ENCODE measurements at places on chromosomes 5 and 9.

DNA sequence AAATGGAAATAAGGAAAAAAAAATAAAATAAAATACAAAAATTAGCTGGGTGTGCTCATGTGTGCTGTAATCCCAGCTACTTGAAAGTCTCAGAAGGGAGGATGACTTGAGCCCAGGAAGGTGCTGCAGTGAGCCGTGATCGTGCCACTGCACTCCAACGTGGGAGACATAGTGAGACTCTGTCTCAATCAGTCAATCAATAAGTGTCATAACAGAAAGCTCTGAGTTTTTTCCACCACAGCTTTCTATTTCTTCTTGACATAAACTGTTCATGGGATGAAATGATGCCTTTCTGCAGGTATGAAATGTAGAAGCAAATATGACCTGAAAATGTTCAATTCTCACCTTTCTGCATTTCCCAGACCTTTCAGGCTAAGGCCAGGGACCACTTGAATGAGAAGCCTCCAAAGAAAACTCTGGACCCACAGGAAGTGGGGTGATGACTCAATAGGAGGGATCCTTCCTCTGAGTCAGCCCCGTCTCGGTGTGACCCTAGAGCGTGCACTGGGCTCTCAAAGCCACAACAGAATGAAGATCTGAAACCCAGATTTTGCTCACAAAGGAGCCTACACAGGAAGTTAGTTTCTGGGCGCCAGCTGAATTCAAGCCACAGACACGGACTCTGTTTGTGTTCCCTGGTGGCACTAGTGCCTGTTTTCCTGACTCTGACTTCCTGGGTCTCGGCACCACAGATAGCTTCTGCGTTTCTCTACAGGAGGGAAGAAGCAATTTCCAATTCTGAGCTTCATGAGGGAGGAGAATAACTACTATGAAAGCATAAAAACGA is 62.0 kb downstream of the ANKH start:
- DNase-seq: peak; percentile 63

DNA sequence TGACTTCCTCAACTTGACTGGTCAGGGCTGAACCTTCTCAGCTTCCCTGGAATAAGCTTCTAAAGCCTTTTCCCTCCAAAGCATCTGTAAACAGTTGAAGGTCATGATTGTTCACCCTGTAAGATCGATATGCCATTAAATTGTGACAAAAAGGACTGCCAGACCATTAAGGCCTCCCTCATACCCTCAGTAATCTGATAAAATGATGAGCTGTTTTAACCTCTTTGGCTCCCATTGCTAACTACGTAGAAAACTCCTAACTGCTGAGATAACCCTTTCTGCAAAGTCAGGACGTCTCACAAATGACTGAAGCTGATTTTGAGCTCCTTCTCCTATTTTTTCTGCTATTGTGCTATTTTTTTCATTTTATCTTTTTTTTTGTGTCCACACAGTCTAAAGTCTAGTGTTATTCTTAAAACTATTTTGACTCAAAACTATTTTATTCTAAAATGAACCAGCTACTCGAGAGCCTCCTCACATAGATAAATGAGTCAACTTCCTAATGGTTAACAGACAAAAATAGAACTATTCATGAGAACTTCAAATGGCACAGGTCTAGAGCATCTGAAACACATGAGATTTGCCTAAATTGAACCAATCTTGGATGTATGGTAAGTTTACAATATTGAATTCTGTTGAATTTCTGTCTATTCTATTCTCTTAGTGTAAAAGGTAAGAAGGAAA is 395.6 kb upstream of the TLE4 start:
- DNase-seq: no peak

DNA sequence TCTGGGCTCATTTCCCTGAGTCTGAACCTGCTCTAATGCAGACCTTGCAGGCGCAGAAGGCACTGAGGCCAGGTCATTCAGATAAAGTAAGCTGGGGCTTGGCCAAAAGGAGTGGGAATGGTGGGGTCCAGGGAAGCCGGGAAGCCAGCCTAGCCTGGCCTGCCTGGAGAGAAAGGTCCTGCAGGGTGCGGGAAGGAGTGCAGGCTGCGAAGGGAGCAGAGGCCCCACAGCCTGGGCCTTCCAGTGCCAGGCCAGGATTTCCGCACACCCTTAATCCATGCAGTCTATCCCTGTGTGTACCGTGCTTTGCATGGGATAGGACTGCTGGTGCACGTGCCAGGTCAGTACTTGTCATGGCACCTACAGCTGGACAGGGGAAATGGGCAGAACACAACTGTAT is 3.6 kb upstream of the STING1 start:
- no peak for DNase-seq

- no peak for DNase-seq
Observed at GRCh38 chr9:130191749-130192120, 19.5 kb downstream of the NCS1 start.

DNA sequence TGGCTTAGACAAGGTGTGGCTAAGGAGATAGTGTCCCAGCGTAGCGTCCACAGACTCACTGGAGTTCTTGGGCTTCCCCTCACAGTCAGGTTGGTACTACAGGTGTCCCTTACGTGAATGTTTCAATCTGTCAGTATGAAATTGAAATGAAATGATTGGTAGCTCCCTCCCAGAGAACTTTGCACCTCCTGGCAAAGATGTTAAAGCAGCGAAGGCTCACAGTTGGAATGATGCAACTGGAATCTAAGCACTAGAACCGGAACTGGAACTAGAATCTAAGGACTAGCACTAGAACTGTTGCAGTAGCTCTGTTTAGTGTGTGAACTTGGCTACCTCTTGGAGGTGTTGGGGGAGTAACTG is 1.1 kb downstream of the SLC31A1 start:
- no peak for DNase-seq

DNA sequence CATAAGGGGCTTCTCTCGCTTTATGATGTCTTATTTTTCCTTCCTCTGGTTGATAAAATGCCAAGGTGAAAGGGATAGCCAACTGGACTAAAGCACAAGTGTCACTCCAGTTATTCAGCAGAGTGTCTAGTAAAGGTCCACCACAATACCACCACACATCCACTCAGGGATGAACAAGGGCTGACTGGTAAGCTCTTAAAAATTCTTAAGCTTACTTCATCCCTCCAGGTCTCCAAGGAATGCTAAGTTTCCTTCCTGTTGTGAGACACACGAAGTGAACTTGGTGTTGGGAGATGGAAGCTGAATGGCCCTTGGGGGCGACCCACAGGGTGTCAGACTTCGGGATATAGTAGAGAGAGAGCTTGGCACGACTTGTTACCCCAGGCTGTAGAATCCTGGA is 3.2 kb upstream of the HMGCS1 start:
- DNase-seq: no peak

- DNase-seq: no peak
Observed at GRCh38 chr5:158277276-158277675, 418.3 kb upstream of the CLINT1 start.

- DNase-seq: no peak
Observed at GRCh38 chr5:175248416-175248905, 195.5 kb downstream of the DRD1 start.

DNA sequence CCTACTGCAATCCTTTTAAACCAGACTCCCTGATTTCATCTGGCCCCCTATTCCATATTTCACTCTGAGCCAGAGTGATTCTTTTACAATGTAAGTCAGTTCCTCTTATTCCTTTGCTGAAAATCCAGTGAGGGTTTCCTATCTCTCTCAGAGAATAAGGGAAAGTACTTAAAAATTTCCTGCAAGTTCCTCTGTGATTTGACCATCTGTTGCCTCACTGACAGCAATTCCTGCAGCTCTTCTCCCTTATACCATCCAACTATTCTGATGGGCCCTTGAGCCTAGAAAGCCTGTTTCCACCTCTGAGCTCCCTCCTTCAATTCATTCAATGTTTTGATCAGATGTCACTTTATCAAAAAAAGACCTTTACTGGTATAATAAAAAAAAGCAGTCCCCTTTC is 317.1 kb upstream of the CCNH start:
- DNase-seq: no peak

DNA sequence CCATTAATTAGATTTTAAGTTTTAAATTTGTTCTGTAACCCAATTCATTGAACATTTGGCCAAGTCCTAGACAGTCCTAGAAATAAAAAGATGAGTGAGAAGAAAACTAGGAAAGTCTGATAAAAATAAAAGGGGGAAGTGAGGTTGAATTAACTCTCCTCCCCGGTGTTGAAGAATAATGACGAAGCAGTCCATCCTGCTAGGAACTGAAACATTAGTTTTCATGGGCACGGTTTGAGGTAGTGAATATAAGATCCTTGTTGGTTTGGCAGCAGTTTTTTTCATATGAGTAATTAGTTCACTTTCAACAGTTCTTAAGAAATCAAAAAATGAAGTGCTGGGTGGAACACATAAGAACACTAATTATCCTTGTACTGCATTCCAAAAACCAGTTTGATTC is 103.1 kb downstream of the MTREX start:
- DNase-seq: no peak

- DNase-seq: no peak
Observed at GRCh38 chr5:44605926-44606325, 202.8 kb upstream of the MRPS30 start.

GRCh38 chr5:121872856-121873255 is 21.2 kb downstream of the FTMT start:
- no peak for DNase-seq

GRCh38 chr9:106796771-106797170 is 66.2 kb upstream of the ZNF462 start:
- DNase-seq: no peak

DNA sequence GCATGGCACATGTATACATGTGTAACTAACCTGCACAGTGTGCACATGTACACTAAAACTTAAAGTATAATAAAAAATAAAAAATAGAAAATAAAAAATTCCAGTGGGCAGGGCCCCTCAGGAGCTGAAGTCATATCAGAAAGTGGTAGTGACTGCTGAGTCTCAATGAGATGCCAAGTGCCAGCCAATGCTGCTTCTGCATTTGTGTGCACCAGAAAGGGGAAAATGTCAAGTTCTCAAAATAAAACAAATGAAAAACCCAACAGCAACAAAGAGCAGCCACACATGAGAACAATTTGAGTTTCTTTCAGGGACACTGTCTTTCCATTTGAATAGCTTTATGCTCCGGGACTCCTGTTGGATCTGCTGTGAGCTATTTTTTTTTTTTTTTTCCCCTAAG is 117.2 kb upstream of the CCDC112 start:
- no peak for DNase-seq

DNA sequence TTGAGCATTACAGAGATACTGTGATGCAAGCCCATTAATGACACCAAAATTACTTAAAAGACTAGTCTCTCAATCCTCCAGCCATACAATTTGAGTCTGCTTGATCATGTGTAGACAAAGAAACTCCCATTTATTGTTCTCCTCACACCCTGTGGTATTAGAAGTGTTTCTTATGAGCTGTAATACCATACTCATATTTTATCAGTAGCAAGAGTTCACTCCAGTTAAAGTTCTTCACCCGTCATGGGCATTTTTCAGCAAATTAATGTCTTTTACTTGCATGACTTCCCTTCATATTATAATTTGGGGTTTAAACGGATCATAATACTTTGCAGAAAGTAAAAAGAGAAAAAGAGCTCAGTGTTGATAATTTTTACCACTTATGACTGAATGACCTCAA is 242.9 kb downstream of the BNC2 start:
- DNase-seq: no peak

DNA sequence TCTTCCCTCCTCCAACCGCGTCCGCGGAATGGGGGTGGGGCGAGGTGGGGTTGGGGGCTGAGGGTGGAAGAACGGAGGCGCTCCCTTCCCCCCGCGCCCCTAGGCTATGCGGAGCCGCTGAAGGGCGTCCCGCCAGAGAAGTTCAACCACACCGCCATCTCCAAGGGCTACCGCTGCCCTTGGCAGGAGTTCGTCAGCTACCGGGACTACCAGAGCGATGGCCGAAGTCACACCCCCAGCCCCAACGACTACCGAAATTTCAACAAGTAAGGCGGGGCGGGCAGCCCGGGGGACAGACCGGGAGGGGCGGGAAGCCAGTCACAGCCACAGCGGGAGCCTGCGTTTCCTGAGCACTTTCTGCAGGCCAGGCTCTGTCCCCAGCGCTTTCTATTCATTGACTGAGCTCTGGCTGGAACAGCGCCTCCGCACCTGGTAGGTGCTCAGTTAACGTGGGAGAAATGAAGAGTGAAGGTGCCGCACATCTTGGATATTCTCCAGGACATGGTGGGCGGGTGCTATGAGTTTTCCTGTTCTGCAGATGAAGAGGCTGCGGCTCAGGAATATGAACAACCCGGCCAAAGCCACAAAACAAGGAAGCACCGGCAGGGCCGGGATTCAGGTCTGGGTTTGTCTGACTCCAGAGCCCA is 11.3 kb downstream of the MYOZ3 start:
- DNase-seq: peak; percentile 65

- no peak for DNase-seq
Observed at GRCh38 chr9:98253565-98253964, 1.9 kb downstream of the TBC1D2 start.

- DNase-seq: no peak
Observed at GRCh38 chr9:2524601-2525000, 97.0 kb upstream of the VLDLR start.

DNA sequence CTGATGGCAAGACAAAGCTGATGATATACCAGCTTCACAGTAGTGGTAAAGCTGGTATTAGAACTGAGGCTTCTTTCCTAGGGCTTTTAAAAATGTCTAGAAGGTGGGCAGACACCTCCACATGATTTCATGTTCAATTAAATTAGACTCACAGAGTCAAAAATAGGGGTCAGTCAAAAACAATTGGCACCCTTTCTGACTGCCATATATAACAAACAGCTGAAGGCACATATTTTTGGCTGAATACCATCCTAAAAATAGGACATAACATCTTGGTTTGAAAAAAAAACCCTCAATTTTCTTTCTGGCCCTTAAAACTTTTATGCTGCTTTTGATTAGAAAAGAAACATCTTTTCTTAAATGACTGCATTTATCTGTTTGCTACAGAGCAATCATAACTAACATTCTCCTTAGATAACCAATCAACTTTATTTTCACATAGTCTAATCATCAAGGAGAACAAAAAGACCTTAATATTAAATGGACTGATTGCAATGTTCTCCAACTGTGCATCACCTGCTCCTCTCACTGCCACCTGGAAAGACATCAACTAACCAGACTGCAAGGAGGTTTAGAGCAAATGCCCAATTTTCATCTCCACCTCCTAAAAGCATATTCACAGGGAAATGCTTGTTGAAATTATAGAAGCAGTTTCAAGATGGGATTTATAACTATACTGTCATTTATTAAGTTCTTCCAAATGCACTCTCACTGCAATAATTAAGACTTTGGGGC is 3.2 kb downstream of the SGTB start:
- no peak for DNase-seq

- no peak for DNase-seq
Observed at GRCh38 chr5:117623042-117623805, 1048.6 kb upstream of the SEMA6A start.

GRCh38 chr9:38228331-38229103 is 159.5 kb upstream of the SHB start:
- DNase-seq: no peak

Measured in adrenal gland (tissue), 19 donors.